ENCODE measurements at places on chromosomes 2 and 18.

DNA sequence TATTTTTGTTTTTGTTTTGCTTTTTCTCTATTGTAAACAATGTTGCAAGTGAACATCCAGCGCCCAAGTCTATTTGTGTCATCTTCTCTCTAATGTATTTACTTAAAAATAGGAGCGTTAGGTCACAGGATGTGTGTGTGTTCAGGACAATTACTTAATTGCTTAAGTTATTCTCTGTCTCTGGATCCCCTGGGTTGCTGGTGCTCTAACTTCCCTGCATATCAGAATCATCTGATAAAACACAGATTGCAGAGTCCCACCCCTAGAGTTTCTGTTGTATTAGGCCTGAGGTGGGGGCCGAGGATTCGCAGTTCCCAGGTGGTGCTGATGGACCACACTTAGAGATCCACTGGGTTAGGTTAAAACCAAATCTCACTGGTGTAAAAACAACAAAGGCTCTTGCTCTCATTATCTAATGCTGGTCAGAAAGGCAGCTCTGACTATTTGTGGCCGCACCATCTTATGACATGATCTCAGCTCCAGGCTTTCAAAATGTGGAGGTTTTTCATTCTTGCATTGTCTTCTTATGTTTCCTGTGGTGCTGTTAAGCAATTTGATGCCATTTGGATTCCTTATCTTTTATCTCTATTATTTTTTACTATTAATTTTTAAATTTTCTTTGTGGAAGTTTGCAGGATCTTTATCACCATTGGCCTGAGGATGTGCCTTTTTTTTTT lies 87.7 kb downstream of the CLIP4 start:
- DNase-seq = no peak

DNA sequence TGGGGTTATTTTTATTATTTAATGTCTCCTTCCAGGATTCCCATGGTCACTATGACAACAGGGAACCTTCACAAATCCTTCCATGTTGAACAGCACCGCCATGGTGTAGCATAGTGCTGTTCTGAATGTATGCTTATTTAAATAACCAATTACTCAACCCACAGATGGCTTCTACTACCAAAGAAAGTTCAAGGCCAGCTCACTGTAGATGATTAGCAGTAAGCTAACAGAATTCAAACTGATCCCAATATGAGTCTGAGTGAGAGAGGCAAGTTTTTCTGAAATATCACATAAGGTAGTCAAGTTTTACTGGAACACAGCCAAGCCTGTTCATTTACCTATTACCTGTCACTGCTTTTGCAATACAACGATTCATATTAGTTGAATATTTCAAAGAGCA lies 51.2 kb downstream of the CLASP1 start:
- DNase-seq = no peak

DNA sequence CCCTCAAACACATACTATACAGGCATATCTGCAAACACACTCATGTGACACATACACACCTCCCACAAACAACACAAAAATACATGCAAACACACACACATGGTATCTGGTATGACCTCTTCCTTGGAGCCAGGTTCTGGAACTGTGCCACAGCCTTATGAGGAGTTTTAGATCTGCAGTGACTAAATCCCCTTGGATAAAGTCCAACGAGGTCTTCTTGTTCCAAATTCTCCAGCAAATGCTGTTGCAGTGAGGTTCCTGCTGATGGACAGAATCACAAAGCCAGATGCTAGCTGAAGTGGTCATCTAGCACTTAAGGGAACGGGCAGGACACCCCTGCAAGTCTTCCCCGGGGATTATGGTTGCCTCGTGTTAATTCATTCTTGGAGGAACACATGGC lies 54.5 kb upstream of the DAPL1 start:
- DNase-seq = no peak

GRCh38 chr2:186820303-186820702 lies 28.7 kb downstream of the ZSWIM2 start:
- DNase-seq = no peak

- no peak for DNase-seq
Measured at GRCh38 chr2:167990062-167990461, 257.3 kb downstream of the STK39 start.

- DNase-seq = no peak
Measured at GRCh38 chr2:127911737-127912136, 26.0 kb upstream of the AMMECR1L start.

GRCh38 chr2:102114290-102114721 lies 28.2 kb upstream of the IL1R1 start:
- no peak for DNase-seq

DNA sequence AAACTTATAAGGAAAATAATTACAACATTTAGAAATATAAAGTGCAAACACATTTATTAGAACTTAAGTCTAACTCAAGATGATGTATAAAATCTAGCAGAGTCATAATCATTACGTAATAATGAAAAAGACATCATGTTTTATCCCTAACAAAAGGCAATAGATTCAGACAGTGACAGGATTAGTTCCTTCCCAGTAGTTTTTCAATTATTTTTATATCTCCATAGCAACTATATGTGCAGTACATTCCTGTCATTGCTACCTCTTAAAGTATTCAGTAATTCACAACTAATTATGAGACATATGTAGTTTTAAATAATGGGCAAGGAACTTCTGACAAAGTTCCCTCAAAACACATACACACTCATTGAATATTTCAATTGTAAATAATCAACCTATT lies 687.9 kb downstream of the CCDC85A start:
- DNase-seq = no peak

DNA sequence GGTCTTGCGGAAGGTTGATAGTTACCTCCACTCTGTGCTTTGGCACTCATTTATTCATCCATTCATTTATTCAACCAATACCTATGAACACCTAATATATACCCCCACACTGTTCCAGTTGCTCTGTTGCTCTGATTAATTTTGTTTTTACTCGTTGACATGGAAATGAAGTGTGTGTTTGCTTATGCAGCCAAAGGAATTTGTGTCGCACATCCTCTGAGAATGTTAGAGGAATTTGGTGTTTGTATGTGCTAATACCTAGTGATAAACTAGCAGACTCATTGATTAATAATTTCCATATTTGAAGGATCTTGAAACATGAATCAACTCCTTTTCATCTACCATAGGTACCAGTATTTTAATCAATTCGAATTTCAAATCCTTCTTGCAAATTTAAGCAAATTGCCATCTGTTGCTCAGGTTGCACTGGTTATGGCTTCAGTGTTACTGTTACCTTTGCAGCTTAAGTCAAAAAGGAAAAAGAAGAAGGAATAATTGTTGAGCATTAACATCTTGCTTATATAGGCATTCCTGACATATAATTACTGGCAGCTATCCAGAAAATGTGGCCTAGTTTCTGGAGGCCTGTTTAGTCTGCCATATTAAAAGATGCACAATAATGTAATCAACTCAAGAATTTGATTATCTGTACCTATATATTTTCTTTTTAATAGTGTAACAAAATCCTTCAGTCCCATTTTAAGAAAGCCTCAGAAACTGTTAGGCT lies 25.7 kb upstream of the CRIM1 start:
- DNase-seq = no peak

DNA sequence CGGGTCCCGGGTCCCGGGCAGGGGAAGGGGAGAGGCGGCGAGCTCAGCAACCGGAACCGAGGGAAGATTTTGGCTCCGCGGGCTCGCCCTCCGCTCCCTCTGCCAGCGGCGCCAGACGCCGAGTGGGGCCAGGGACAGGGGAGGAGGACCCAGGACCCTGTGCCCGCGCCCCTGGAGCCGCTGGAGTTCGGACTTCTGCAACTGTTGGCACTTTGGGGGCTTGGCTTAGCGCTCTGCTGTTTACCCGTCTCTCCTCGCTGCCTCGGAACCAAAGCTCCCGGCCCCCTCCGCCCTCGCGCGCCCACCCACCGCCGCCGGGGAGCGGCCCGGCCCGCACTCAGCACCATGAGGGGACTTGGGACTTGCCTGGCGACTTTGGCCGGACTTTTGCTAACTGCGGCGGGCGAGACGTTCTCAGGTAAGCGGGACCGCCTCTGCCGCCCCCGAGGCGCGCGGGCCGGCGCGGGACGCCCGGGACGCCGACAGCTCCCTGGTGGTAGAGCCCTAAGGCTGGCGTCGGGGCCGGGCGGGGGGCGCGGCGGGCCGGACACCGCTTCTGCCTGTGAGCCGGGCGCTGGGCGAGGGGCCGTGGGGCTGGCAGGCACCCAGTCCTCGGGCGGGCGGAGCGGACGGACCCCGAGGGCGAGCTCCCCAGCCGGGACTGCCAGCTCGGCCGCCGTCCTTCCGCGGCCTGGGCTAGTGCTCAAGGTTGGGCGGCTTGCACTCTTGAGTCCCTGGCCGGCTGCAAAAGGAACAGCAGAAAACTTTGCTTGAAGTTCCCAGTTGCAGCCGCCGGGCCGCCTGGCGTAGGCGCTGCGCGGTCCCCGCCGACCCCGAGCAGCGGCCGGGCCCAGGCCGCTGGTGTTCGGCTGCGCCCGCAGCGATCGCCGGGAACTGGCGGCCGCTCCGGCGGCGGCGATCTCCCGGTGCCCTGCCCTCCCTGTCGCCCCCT lies 634 bp downstream of the PTPRM start:
- DNase-seq = no peak

DNA sequence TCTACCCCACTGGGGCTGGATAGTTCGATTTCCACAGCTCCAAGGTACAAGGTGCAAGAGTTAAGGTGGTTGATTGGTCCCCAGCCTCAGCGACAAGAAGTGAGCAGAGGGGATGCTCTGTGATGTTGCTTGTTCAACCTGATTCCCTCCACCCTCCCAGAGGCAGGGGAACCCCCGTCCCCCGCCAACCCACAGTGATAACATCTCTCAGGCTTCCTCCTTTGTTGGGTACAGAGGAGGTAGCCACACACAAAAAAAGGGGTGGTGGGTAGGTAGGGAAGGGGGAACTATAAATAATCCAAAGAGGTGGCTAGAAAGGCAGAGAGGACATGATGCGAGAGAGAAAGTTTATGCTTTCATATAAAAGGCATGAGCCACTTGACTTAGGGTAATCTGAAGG lies 192.9 kb upstream of the POU3F3 start:
- no peak for DNase-seq

DNA sequence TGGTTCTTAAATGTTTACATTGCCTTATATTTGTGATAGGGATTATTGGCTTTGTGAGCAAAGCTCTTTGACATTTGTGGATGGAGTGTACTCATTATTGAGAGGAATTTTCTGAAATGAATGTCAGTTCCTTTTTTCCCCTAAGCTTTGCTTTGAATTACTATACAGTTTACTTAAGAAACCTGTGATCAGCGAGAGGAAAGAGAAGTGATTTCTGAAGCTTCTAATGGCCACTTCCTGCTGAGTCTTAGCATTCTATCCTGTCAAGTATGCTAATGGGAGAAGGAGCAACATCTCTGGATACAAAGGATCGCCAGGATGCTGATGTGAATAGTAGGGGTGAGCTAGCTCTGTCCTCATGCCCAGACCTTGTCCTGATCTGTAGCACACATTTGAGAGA lies 47.8 kb upstream of the MGAT5 start:
- DNase-seq = no peak

GRCh38 chr2:156672556-156673332 lies 236.6 kb downstream of the GPD2 start:
- DNase-seq = no peak

DNA sequence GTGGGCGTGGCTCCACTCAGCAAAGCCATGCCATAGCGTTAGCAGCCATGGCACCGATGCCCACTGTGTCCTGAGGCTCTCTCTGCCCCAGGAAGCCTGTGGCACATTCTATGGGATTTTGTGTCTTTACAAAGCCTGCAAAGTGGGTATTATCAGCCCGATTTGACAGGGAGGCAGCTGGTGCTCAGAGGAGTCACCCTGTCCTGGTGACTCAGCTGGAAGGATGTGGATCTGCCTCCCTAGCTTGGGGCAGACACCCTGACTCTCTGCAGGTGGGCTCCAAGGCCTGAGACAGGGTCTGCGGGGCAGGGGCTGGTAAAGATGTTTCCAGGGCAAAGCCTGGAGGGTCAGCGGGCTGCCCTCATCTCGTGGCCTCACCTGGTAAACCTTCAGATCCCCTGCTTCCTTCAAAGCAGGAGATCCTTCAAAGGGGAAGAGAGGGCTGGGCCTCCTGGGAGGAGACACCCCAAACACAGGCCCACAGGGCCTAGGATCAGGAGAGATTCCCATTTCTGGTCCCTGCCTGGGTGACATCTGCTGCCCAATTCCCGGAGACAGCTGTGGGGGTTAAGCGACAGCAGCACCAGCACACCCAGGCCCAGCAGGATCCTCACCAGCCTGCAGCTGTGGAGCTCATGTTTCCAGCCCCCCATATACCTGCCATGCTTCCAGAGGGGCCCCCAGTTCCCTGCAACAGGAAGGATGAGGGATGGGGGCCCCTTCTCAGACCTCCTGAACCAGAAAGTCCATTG lies 3.0 kb upstream of the ASB1 start:
- no peak for DNase-seq

DNA sequence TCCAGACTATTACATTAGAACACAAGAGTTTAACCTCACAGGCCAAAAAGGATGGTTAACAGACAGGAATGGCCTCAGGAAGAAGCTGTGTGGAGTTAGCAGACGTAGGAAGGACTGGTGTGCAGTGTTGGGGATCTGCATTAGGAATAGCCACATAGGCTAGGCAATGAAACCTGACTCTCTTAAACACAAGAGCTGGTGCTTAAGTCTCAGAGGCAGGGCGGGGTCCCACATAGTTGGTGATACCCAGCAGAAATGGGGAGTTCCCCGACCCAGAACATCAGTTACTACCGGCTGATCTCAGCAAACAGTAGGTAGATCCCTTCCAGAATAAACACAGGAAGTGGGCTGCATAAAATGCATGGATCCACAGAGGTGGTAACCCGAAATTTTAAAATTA lies 64.1 kb downstream of the CCDC93 start:
- no peak for DNase-seq

DNA sequence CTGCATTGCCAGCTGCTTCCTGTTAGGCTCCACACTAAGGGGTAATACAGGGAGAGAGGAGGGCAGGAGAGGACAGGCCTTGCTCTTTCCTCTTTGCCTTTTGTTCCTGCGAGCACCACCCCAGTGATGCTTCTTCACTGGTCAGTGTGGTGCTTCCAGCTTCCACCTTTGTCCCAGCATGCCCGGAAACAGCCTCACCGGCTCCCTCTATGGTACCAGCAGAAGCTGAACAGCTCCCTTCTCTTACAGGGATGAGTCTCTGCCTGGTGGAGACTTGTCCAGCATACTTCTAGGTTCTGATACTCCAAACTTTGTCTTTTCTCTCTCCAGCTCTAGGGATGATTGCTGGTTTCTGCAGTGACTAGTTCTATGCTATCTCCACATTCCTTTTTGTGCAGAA lies 413.3 kb downstream of the TSN start:
- no peak for DNase-seq

- no peak for DNase-seq
Measured at GRCh38 chr18:8767340-8767739, 62.0 kb downstream of the MTCL1 start.

DNA sequence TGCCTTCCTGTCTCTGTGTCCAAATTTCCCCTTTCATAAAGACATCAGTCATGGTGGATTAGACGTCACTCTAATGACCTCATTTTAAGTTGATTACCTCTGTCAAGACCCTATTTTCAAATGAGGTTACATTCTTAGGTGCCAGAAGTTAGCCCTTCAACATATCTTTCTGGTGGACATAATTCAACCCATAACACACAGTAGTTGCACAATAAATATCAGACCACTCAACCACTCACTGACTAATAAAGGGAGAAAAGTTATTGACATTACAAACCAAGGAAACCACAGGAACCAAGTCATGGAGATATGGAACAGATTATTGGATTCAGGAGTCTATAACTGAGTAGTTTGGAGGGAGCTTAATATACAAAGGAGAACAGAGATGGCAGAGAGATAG lies 377.4 kb upstream of the ACVR2A start:
- DNase-seq = no peak
